ENCODE measurements at places on chromosomes 5 and 9. TPM values are rescaled to one million over a fixed set of nuclear protein-coding genes. Genes with fewer than 3 reads are reported as not detected.

DNA sequence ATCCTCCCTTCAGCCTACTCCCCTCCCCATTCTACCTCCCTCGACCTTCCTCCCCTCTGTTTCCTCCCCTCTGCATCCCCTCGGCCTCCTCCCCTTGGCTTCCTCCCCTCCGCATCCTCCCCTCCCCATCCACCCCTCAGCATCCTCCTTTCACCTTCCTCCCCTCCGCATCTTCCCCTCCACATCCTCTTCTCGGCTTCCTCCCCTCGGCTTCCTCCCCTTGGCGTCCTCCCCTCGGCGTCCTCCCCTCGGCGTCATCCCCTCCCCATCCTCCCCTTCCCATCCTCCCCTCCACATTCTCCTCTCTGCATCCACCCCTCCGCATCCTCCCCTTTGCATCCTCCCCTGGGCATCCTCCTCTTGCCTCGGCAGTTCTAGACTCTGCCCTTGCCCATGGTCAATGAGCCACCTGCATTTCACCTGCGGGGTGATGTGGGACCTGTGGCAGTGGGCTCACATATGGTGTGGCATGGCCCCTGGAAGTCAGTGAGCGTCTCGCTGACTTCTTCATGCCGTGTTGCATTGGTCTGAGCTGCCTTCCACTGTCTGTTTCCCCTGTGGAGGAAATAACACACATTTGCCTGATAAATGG is 113.0 kb downstream of the WNK2 start:
- DNase-seq: no peak

DNA sequence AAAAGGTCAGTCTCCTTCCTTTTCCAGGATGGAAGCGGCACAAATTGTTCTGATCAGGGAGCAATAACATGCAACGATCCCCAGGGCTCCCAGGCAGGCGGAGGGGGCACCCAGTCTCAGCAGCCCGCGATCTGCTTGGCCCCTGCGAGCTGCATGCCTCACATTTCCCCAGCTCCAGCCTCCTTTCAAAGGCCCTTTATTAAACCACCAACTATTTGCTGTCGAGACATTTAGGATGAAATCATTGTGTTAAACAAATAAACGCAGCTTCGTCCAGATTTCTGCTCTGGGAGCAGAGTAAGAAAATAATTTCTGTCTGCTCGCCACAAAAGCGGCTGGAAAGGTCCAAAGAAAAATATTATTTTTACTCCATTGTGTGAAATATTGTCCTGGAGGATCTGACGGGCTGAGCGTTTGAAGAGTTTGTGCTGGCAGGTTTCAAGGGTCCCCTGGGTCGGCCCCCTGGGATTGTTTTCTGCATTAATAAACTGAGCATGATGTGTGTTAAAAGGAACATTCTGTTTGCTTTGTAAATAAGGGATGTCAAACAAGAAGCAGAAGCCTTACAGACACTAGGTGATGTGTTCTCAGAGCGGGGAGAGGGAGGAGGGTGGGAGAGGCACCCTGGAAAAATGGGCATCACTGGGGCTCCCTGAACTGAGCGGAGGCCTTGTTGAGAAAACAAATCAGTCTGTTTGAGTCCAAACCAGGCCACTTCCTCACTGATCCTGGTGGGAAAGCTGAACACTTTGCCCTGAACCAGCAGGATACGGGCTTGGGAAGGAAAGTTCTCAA is 110.1 kb downstream of the FOXD1 start:
- DNase-seq: no peak

DNA sequence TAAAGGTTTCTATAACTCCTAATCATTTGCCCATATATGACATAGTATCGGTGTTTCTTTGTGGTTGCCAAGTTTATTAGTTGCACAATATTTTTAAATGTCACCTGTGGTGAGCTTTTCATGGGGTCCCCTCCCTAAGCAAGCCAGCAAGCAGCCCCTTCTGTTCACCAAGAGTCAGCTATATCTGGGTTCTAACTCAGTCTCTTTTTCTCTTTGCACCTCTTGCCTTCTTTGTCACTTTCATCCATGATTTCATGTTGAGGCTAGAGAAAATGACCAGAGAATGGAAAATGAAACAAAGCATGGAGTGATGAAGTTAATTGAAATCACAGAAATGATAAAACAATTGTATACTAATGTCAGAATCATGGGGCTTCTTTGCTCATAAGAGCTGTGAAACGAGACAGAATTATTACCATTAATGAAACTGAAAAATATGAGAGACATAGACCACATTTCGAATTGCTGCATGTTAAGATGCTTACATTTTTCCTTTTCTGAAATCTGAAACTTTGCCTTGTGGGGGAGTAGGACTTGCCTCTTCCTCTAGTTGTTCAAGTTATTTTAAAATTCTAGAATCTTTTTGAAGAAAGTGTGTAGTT is 75.7 kb downstream of the CAMK4 start:
- no peak for DNase-seq

DNA sequence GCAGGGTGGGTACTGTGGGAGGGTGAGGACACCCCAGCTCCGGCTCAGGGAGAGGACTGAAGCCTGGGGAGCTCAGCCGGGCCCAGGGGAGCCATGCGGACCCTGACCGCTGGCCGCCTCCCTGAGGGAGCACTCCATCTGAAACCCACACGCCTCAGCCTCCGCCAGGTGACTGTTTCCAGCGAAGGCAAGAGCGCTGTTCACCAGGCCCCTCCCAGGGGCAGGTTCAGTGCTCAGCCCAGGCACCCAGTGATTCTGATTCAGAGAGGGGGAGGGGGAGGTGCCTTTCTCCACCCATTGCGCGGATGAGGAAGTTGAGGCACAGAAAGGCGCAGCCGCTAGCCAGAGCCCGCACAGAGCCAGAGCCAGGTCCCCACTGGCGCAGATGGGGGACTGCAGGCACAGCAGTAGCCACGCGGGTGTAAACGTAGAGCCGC is 27.0 kb downstream of the ADGRD2 start:
- no peak for DNase-seq

GRCh38 chr5:97072696-97073095 is 69.7 kb downstream of the LIX1 start:
- DNase-seq: no peak

GRCh38 chr9:112705768-112706427 is 12.0 kb downstream of the INIP start:
- DNase-seq: no peak

- no peak for DNase-seq
Observed at GRCh38 chr5:28344836-28345433, 1306.5 kb upstream of the CDH9 start.

DNA sequence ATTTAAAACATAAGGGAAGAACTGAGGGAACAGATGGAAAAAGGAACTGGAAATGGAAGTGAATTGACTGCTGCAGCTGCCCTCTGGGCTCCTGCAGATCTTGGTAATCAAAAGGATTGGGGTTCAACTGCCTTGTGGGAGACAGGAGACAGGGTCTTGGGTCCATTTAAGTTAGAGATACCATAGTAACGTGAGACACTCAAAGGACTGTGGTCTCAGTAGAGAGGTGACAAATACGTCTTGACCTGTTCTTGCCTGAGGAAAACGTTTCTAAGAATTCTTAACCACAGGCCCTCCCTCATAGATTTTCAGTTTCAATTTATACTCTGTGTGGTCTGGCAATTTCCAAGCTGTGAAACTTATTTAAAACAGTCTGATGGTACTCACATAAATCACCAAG is 100.8 kb upstream of the DHFR start:
- DNase-seq: no peak

DNA sequence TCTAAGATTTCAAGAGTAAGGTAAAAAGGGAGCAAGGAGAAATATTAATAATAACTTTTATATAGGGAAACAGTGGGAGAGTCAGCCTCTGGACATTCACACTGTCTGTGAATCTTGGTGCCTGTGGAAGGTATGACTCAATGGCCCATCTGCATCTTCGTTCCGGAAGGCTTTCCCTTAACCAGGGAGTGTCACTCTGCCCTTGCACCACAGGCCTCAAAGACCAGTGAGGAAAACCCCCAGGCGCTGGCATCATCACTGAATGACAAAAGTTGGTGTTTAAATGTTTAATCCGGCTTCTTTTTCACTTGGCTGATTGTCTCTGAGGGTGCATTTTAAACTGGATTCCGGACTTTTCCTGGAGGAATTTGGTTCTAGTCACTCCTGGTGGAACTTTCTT is 522.4 kb upstream of the TLE4 start:
- no peak for DNase-seq

DNA sequence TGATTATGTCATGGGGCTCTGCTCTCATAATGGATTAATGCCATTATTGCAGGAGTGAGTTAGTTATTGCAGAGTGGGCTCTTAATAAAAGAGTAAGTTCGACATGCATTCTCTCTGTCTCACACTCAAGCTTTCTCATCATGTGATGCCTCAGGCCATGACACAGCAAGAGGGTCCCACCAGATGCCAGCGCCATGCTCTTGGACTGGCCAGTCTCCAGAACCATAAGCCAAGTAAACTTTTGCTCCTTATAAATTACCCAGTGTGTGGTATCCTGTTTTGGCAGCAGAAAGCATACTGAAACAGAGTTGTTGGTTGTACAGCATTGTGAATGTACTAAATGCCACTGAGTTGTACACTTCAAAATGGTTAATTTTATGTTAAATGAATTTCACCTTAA is 138.1 kb downstream of the MYO10 start:
- DNase-seq: no peak

GRCh38 chr5:42360616-42361314 is 62.5 kb upstream of the GHR start:
- no peak for DNase-seq

- DNase-seq: no peak
Observed at GRCh38 chr5:36147681-36148080, 4.0 kb downstream of the LMBRD2 start.

DNA sequence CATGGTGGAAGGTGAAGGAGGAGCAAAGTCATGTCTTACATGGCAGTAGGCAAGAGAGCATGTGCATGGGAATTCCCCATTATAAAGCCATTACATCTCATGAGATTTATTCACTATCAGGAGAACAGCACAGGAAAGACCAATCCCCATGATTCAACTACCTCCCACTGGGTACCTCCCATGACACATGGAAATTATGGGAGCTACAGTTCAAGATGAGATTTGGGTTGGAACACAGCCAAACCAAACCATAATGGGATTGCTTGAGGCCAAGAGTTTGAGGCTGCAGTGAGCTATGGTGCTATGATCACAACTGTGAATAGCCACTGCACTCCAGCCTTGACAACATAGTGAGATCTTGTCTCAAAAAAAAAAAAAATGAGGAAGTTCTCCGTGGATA is 581.8 kb downstream of the TAF11L14 start:
- DNase-seq: no peak

DNA sequence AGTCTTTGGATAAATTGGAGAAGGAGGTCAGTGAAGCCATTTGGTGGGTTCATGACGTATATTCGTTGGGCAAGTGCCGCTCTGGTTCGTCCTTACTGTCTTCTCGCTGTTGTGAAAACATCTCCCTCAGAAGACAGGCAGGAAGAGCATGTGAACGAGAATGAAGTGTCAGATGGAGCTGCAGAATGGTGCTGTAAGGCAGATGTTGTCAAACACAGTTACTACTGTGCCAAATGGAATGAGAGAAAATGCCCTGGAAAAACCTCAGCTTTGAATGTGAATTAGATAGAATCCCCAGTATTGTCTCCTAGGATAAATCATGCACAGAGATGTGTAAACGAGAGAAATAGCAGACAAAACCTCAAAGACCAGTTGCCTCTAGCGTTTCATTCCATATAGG is 121.5 kb downstream of the CAMK4 start:
- DNase-seq: no peak

- no peak for DNase-seq
Observed at GRCh38 chr9:87007711-87008366, 60.5 kb upstream of the GAS1 start.

- DNase-seq: no peak
Observed at GRCh38 chr5:176542135-176542595, 5.0 kb upstream of the RNF44 start.

GRCh38 chr5:95392593-95393182 is 1.5 kb downstream of the FAM81B start:
- peak; percentile 78 for DNase-seq

DNA sequence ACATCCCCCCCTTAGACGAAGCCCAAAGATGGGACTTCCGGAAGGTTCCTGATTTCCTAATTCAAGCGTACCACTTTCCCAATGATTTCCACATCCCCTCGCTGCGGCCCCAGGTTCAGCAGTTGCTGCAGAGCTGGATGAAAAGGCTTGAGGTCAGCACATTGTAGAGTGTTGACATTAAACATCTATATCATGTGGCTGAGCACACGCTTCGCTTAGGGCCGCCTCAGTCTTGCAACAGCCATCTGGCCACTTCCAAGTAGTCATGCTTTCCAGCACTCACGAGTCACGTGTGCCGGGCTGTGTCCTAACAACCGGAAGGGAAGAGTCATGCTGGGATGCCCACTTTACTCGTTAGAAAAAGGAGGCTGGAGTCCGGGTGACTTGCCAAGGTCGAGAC is 340.6 kb upstream of the IRX4 start:
- no peak for DNase-seq

GRCh38 chr5:6590581-6590980 is 42.3 kb downstream of the NSUN2 start:
- no peak for DNase-seq

GRCh38 chr9:79809316-79809876 is 237.6 kb downstream of the TLE4 start:
- no peak for DNase-seq

DNA sequence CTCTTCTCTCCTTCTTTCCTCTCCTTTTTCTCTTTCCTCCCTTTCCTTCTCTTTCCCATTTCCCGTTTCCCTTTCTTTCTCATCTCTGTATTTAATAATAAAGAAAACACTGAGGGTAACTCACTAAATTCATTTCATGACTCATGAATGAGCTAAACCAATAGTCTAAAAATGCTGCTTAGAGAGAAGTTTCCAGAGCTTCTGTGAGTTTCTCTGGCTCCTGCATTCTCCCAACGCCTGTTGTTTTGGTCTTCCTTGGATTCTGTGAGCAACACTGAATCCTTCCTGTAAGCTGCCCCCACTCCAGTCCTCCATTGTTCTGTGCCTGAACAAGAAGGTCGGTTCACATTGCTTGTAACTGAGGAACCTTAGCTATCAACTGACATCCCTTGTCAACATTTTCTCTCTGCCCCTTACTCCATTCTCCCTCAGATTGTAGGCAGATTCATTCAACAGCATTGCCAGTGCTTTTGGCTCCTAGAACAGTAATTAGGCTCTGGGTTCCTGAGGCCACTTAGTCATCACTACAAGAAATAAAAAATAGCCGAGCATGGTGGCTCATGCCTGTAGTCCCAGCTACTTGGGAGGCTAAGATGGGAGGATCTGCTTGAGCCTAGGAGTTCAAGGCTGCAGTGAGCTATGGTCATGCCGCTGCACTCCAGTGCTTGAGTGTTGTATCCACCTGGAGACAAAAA is 237.7 kb upstream of the KLF4 start:
- DNase-seq: no peak

GRCh38 chr5:158845941-158846340 is 253.8 kb downstream of the EBF1 start:
- DNase-seq: no peak

DNA sequence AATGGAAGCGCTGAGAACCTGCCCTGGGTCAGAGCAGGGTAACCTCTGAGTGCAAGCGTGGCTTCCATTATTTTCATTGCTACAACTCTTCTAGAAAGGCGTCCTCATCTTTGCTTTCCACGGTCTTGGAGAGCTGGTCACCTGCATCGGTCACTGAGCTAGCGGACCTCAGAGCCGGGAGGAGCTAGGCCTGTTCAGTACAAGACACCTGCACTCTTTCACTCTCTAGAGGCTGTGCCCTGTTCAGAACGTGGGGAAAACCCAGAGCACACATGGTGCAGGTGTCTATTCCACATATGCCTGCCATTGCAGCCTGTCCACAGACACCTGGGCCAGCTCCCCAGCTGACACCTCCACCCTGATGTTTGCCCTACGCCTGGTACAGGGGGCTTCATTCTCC is 147.8 kb upstream of the IRX2 start:
- DNase-seq: no peak

PRLR gene
- not detected for total RNA-seq

HSD17B3 gene
- 0.38 TPM for total RNA-seq

NUTM2G gene
- total RNA-seq: not detected

TLX3 gene
- total RNA-seq: not detected

OMD gene
- total RNA-seq: not detected

SLC6A3 gene
- total RNA-seq: not detected

All from PC-9 (cell line).